ENCODE measurements at places on chromosomes 5 and 9.

- DNase-seq: peak; percentile 77
Measured at GRCh38 chr5:161544350-161544765, 2.2 kb downstream of the GABRB2 start.

DNA sequence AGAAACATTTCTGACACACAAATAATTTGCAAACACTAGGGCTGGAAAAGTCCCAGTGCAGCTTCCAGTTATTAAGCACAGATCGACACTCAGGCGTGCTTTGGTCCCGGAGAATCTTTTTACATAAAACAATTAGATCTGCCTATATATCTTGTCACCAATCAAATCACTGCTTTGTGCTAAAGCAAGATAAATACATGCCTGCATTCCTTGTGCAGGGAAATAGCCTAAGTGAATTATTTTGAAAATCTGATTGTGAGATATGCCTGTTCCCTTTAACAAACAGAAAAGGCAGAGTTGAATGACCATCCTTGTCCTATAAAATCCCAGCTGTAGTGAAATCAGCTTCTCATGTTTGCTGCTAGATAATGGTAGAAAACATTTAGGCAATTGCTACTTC, 604.4 kb downstream of the CCDC171 start:
- DNase-seq: no peak

- DNase-seq: peak; percentile 2
Measured at GRCh38 chr5:79396265-79396664, 117.7 kb downstream of the HOMER1 start.

- DNase-seq: no peak
Measured at GRCh38 chr9:70260007-70260443, 1.2 kb downstream of the SMC5 start.

DNA sequence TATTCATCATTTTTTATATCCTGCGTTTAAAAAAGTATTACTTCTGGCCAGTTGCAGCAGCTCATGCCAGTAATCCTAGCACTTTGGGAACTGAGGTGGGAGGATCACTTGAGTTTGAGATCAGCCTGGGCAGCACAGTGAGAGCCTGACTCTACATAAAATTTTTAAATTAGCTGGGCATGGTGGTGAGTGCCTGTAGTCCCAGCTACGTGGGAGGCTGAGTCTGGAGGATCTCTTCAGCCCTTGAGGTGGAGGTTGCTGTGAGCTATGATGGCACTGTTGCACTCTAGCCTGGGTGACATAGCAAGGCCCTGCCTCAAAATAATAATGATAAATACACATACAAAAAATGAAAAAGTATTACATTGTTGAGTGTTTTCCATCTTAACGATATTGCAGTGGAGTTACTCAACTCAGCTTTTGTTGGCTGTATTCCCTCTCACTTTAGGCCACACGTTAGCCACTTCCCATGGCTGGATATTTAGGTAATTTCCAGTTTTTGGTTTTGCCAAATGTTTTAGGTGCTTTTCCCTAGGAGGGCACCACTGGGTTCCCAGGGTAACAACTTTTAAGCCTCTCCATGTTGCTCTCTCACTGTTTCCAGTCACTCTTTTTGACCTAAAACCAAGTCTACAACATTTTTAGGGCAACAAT, 20.6 kb downstream of the SHB start:
- peak; percentile 75 for DNase-seq

DNA sequence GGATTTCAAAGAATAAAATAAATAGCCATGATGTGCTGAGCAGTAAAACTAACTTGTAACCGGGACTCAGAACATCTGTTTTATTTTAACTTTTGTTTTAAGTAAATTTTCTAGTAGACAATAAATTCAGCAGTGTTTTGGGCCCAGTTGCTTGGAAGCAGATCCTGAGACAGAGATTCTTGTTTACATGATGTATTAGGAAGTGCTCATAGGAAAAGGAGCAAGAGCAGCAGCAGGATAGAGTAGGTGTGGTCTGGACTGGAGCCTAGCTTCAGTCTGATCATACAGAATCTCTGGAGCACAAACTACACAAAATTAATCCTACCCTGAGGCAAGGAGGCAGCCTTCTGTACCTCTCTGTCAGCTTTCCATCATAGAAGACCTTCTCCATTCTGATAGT, 139.2 kb upstream of the CCNH start:
- no peak for DNase-seq

DNA sequence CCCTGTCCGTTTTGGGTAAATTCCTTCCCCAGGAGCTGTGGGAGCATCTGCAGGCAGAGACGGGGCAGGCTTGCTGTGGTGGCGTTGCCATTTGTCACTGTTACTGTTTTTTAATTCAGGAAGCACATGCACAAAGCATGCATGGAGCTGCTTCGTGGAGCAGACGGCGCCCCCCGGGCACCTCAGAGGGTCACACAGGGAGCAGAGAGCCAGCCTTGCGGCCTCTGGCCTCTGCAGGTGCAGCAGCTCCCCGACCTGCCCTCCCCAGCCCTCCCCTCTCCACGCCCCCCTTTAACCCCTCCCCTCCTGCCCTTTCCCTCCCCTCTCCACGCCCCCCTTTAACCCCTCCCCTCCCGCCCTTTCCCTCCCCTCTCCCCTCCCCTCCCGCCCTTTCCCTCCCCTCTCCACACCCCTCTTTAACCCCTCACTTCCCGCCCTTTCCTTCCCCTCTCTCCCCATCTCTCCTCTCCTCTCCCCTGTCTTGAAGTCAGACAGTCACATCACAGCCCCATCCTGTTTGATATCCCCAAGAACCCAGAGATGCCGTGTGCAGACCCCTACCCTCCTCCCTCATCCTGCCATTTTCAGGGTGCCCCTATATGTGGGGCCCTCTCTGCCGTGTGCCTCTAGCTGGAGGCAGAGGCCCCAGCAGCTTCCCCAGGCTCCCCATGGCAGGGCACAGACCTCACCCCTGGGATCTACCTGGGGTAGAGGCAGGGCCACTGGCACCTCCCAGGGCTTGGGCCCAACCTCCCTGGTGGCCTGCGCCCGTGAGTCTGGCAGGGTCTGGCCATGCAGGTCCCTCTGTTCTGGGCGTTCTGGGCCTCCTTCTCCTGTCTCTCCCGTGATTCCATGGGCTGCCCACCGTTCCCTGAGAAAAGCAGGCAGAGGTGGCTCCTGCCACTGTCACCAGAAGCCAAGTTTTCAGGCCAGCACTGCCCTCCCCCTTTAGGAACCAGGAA, 29.6 kb upstream of the UBAC1 start:
- DNase-seq: peak; percentile 31

DNA sequence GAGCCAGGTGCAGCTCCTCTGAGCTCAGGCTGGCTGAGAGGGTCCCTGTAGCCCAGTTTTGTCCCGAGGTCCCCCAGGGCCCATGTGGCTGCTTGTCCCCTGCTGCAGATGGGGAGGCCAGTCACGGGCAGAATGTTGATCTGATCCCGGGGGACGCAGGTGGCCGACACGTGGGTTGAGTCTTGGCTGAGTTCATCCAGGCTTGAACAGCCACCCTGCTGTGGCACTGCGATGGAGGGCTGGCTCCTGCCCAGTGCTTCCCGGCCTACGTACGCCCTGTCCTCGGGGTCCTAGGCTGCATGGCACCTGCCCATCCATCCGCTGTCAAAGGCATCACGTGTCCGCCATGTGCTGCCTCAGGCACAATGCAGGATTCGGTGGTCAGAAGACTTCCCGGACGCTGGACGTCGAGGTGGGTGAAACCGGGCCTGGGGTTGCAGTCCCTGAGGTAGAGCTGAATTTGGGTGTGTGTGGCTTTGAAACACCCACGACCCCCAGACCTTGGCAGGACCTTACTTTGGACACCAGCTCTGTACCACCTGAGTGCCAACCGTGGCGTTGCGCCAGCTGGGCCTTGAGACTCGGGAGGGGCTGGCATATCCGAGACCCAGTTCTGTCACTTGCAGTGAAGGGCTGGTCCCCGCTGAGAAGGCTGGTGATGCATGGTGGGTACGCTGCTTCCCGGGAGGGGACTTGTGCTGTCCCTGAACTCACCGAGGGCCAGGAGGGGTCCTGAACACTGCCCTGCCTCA, 22.3 kb downstream of the RXRA start:
- DNase-seq: no peak

DNA sequence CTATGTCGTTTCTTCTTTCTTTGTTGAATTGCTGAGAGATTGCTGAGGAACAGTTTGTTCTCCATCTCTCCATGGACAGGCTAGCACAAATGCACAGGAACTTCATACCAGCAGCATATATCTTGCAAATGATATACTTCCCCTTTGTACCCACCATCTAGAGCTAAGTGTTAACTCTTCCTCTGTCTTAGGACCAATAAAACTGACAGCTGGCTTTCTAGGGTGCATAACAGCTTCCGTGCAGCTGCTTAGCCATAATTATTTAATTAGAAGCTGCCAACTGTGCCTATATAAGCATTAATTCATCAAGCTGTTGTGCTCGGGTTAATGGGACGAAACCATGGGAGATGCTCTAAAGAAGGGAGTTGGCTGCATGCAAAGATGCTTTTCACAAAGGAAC, 38.7 kb downstream of the KCTD16 start:
- no peak for DNase-seq

DNA sequence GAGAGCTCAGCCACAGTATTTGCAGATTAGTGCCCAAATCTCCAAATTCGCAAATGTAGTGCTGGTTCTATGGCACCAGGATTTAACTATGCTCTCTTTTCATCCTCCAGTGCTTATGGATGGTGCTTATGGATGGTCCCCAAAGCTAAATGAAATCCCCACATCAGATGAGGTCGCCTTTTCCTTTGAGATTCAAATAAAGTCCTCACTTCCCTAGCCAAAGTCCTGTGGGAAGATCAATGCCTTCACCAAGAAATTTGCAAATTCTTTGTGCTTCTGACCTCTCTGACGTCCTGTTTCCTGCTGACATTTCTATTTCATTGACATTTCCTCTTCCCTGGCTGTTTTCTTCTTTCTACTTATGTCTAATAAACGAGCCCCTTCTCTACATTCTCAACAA, 1077.0 kb upstream of the C9orf72 start:
- no peak for DNase-seq

GRCh38 chr5:71938895-71939294, 168.4 kb upstream of the MAP1B start:
- no peak for DNase-seq

DNA sequence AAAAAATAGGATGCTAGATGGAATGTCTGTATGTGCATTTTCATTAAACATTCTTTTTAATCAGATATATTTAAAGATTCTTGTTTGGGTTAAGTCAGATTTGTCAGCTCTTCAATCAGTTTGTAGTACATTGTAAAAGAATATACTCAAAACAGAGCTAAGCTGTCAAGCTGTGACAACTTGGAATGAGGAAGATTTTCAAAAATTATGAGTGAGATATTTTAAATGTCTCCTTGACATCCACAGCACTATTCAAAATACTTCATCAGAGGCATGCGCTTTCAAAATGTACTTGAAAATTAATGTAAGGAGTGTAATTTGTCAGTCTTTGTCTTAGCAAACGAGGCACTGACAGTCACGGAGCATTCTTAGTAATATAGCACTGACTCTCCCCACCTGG, 182.0 kb downstream of the MAT2B start:
- DNase-seq: no peak

DNA sequence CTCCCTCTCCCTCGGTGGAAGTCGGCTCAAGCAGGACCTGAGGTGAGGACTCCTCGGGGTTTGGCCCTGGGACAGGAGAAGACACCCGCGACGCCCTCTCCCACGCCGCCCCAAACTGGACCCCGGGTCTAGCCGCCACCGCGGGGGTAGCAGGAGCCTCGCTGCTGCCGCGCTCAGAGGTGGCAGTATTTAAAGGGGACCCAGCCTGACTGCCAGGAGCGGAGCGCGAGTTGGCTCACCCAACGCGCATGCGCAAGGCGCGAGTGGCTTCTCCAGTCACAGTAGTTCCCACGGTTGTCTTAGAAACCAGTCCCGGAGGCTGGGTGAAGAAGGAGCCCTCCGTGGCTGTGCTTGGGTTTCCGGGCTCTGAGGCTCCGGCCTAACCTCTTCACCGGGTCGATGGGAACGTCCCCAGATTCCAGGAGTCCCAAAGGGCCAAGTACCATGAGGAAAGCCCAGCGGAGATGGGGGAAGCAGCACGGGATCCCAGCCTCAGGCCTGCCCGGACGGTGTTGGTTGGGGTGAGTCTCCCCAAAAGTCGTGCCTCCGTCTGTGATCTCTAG, 477.8 kb downstream of the SPATA31A7 start:
- DNase-seq: no peak

- DNase-seq: peak; percentile 65
Measured at GRCh38 chr5:42951293-42951840, 88.8 kb downstream of the ANXA2R start.

- no peak for DNase-seq
Measured at GRCh38 chr5:127586811-127587210, 62.1 kb upstream of the CTXN3 start.

GRCh38 chr5:60346393-60346792, 353.6 kb downstream of the DEPDC1B start:
- DNase-seq: peak; percentile 45

GRCh38 chr9:14326264-14326826, 12.4 kb upstream of the NFIB start:
- no peak for DNase-seq

DNA sequence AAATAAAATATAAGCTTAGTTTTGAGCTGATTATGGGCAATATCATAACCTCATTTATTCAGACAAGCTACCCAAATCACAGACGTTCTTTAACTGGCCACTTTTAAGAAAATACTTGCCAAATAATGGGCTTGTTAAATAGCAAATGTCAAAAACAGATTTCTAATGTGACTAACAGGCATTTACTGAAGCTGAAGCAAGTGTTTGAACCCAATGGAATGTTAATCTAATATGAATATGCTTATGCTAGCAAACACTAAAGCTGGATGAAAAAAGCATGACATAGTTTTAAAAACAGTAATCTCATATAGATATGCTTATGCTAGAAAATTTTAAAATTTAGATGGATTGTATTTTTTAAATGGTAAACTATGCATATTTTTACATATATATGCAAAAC, 411.6 kb upstream of the PTGER4 start:
- no peak for DNase-seq

- no peak for DNase-seq
Measured at GRCh38 chr5:125006011-125006685, 259.7 kb upstream of the ZNF608 start.

DNA sequence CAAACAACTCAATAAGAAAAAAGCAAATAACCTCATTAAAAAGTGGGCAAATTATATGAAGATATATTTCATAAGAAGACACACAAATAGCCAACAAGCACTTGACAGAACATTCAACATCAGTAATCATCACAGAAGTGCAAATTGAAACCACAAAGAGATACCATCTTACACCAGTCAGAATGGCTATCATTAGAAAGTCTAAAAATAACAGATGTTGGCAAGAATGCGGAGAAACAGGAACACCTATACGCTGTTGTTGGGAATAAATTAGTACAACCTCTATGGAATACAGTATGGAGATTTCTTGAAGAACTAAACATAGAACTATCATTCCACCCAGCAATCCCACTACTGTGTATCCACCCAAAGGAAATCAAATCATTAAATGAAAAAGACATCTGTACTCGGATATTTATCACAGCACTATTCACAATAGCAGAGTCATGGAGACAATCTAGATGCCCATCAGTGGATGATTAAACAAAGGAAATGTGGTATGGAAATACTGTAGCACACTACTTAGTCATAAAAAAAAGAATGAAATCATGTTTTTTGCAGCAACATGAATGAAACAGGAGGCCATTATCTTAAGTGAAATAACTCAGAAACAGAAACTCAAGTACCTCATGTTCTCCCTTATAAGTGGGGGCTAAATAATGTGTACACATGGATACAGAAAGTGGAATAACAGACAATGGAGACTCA, 106.8 kb upstream of the FST start:
- DNase-seq: no peak

Data from suppressor macrophage treated with lipopolysaccharide for 1 hour (primary cell).